ENCODE measurements at places on chromosomes 7 and 10.

GRCh38 chr7:36128448-36129047, 24.5 kb upstream of the EEPD1 start:
- DNase-seq: no peak

DNA sequence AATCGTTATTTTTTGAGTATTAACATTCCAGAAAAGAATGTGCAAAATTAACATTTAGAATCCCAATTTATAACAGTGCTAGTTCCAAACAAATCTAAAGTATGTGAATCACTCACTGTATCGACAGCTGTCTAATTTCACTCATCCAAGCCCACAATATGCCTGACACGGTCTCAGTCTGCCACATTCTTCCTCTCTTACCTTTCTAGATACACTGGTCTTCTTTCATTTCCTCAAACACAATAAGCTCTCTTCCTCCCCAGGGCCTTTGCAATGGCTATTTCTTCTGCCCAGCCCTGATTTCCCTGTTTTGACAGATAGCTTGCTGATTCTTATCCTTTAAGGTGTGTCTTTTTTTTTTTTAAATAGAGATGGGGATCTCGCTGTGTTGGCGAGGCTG, 48.8 kb downstream of the UBE2H start:
- no peak for DNase-seq

- DNase-seq: no peak
Observed at GRCh38 chr10:49281461-49281860, 17.5 kb upstream of the C10orf71 start.

GRCh38 chr10:124087672-124088634, 5.4 kb downstream of the CHST15 start:
- DNase-seq: no peak

DNA sequence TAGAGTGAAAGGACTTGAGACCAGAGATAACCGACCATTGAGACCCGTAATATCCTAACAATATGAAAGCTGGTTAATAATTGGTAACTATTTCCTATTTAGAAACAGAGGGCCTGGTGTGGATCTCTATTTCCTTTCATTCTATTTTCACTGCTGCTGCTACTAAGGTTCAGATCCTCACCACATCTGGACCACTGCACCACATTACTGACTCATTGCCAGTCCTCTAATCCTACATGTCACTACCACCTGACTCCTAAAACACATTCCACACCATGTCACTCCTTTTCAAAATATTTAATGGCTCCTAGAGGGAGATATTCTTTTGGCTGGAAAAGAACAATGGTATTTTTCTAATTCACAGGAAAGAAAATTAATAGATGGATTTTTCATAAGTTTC, 6.4 kb downstream of the USP54 start:
- no peak for DNase-seq

- DNase-seq: no peak
Observed at GRCh38 chr7:158442260-158442659, 145.4 kb downstream of the PTPRN2 start.

DNA sequence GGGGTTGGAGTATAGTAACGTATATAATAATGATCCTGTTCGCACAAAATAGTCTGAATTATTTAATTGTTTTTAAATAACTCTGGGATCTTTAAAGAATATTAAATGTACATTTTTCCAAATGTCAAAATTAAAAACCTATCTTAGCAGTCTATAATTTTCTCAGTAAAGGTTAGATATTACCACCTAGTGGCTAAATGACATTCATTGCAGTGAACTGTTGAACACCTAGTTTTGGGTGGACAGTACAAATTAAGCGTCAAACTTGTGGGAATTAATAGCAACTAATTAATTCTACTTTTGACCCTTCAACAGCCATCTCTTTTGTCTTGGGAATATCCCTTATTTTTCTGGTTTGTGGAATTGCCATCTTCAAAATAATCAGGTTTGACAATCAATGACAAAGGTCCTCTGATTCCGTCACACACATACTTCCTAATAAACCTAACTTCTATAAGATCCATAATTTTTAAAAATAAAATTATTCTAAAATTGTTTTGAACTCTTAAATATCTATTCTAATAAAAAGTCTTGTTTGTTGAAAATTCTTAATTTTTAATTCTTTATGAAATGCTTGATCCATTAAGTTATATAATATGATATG, 165.7 kb downstream of the SEMA3D start:
- DNase-seq: no peak

DNA sequence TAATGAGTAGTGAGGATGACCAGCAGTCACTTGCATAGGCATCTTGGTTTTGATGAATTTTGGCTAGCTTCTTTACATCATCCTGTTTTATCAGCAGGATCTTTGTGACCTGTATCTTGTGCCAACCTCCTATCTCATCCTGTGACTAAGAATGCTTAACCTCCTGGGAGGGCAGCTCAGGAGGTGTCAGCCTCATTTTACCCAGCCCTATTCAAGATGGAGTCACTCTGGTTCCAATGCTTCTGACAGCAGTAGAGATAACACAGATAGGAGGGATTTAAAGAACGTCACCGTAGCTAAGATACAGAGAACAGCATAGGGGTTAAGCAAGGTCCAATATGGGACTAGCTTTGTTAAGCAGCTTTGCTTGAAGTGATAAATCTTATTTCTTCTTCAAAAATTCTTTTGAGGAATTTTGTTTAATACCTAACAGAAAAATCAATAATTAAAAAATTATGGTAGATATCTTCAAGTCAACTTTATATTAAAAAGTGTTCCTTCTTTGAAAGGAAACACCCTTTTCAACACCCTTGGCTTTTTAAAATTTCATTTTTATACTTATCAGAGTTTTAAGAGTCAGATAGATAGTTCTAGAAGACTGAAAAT, 39.9 kb downstream of the TMEM229A start:
- DNase-seq: no peak

DNA sequence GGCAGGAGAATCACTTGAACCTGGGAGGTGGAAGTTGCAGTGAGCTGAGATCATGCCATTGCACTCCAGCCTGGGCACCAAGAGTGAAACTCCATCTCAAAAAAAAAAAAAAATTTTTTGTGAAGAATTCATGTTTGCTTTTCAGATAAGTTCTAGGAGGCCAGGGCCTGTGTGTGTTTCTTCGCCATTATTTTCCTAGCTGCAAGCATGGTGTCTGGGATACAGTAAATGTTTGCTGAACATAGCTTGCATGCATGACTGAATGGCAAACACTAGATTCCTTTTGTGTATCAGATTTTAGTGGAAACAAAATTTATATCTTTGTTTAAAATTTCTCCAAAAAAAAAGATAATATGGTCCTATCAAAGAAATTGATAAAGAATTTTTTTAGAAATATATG, 9.7 kb upstream of the MACC1 start:
- DNase-seq: no peak

DNA sequence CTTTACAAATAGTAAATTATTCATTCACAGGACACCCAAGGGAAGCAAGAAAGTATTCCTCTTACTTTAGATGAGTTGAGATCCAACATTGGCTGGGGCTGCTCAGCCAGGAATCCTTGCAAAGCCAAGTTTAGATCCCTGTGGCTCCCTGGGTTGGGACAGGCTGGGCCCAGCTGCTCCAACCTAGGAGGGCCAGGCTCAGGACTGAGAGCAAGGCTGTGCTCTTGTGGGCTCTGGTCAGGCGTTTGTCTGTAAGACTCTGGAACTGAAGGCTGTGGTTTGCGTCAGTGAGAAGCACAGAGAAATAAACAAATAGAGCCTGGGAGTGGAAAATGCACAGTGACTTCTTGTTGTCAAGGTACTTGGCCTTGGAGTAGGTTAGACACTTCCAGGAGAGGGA, 53.2 kb upstream of the TMEM273 start:
- no peak for DNase-seq

DNA sequence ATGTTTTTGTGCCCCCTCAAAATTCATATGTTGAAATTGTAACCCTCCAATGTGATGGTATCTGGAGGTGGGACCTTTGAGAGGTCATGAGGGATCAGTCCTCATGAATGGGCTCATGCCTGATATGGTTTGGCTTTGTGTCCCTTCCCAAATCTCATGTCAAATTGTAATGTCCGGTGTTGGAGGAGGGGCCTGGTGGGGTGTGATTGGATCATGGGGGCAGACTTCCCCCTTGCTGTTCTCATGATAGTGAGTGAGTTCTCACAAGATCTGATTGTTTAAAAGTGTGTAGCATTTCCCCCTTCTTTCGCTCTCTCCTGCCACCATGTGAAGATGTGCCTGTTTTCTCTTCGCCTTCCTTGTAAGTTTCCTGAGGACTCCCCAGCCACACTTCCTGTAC, 53.4 kb downstream of the TLL2 start:
- DNase-seq: no peak

- peak; percentile 83 for DNase-seq
Observed at GRCh38 chr7:112080441-112080840, 125.8 kb downstream of the DOCK4 start.

DNA sequence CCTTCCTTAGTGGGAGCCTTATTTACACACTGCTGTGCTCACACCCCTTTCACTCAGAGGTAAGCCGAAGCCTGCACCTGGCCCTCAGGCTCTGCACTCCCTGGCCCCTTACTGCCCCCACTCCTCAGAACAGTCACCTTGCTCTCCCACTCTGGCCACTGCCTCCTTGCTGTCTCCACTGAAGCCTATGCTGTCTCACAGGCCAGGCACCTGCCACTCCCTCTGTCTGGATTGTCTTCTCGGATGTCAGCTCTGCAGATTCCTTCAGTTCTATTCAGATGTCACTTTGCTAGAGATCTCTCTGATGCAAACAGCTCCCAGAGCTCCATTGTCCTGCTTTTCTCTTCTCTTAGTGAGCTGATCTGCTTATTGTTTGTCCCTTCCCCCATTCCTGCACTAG, 390.7 kb downstream of the DPP6 start:
- DNase-seq: no peak

GRCh38 chr7:134932707-134933370, 53.5 kb upstream of the AGBL3 start:
- no peak for DNase-seq

GRCh38 chr7:73978661-73979563, 49.1 kb upstream of the ELN start:
- DNase-seq: peak; percentile 78

- no peak for DNase-seq
Observed at GRCh38 chr10:132349766-132350165, 17.8 kb downstream of the LRRC27 start.

DNA sequence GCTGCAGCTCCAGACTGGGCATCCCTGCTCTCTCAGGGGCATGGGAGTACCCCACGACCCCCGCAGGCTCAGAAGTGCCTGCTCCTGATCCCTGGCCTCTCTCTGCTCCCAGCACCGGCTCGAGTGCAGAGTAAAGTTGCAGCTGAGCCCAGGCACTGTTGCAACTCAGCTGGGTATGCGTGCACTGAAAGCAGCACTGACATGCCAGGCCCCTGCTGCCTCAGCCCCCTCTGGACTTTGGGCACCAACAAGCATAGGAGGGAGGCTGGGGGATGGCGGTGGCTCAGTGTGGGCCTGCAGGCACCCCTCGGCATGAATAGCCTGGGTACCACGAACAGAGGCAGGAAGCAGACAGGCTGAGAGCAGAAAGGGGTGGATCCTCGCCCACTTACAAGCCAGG, 295.3 kb downstream of the GRM8 start:
- no peak for DNase-seq

GRCh38 chr7:129948338-129948737, 4.4 kb downstream of the UBE2H start:
- DNase-seq: no peak

- no peak for DNase-seq
Observed at GRCh38 chr10:131310551-131311401, 745 bp downstream of the TCERG1L start.

GRCh38 chr10:110209454-110209925, 2.1 kb downstream of the MXI1 start:
- DNase-seq: peak; percentile 57

DNA sequence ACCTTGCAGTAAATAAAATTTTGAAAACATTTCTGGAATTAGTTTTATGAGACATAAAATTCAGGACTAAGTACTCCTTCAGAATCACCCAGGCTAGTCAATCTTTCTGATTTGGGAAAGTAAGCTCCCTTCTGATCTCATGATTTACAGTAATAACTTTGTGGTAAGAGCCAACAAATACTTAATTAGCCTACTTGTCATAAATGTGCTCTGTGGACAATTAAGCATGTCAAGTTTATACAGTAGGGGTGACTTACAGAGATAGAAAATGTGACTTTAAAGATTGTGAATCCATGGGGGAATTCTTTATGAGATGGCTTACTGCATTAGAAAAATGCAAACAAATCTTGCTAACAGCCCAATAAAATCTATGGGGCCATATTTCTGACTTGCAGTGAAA, 616.9 kb upstream of the GHITM start:
- DNase-seq: no peak

Measured in HL-60 (cell line).